ENCODE measurements at places on chromosomes 1 and 21.
A peak's percentile ranks its signal among the peaks of the same experiment; 100 is the strongest.

GRCh38 chr1:182438326-182438725 is 11.6 kb upstream of the RGSL1 start:
- DNase-seq: no peak

DNA sequence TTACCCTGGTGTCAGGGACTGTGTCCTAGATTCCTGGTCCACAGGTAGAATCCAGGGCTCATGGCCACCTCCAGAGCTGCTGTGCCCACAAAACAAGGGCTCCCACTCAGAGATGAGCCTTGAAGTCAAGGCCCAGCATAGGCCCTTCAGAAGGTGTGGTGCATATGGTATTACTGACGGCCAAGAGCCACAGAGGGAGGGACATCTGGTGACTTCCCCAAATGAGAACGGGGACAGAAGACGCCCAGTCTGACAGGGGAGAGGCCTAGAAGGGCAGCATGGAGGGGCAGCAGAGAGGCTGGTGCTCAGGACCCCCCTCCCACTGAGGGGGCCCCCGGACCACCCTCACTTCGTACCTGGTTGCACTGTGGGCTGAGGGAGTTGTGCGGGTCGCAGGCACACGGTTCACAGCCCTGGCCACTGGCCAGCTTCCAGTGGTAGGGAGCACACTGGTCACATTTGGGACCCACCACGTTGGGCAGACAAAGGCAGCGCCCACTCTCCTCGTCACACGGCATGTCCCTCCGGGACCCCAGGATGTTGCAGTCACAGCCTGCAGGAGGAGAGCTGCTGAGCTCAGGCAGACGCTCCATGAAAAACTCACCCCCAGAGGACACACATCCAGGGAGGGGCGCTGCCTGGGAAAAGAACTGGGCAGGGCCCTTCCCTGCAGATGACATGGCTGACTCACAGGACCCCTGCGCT is 25.0 kb downstream of the LAMB3 start:
- DNase-seq: no peak

- no peak for DNase-seq
These were observed 77.7 kb downstream of the RHOU start for GRCh38 chr1:228812961-228813360.

DNA sequence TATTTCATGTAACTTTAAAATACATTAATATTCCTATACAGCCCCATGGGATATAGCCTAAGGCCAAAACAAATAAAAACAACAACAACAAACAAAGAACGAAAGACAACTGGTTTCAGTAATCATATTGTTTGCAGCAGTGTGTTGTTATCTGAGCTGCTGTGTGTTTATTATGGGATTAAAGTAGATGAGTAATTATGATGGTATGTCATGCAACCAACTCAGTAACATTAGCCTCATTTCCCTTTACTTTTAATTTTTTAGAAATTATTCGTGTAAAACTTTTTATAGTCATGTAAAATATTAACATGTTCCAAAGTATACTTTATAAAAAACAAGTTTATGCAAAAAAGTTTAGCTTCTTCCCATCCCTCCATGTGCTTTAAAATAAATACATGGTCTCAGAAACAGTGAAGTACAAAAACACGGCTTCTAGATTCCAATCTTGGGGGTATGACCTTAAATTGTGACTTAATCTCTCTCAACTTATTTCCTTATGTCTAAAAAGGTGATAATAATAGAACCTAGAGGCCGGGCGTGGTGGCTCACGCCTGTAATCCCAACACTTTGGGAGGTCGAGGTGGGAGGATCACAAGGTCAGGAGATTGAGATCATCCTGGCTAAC is 176.1 kb downstream of the SLC45A1 start:
- DNase-seq: peak; percentile 19

DNA sequence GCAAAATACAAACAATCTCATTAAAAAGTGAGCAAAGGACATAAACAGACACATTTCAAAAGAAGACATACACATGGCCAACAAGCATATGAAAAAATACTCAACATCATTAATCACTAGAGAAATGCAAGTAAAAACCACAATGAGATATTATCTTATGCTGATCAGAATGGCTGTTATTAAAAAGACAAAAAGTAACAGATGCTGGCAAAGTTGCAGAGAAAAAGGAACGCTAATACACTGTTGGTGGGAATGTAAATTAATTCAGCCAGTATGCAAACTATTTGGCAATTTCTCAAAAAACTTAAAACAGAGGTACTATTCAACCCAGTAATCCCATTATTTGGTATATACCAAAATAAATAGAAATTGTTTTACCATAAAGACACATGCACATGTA is 32.2 kb upstream of the TNFSF18 start:
- no peak for DNase-seq

GRCh38 chr21:19864476-19864875 is 1133.7 kb upstream of the NCAM2 start:
- DNase-seq: no peak

- peak; percentile 16 for DNase-seq
These were observed 714 bp upstream of the AKIRIN1 start for GRCh38 chr1:38990386-38990737.

DNA sequence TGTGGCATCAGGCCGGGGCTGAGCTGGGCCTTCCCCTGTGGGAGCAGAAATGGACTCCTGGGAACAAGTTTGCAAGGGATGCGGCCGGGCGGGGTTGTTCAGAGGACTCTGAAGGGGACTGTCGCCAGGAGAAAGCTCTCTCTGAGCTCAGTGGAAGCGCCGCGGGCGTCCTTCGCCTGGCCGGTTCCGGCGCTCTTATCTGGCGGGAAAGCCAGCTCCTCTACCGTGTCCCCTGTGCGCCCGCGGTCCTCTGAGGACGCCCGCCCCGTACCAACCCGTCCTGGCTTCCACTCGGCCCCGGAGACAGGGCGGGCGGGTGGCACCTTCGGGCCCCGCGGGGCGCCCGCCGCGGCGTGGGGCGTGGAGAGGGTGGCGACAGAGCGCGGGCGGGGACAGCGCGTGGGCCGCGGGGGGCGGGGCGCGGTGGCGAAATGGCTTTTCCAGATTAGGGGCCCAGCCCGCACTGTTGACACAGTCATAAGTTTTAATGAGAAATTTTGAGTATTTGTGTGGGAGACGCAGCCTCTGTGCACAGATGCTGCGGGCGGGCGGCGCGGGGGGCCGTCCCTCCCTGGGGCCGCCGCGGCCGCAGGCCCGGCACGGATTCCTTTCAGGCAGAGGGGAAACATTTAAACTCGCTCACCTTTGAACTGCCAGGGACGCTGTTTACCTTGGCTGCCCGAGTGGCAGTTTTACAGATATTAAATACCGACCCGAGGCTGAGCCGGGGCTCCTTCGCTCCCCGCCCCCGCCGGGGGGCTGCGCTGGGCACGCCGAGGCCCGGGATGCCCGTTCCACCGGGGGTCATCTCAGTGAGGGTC is 70.2 kb downstream of the FOXD2 start:
- peak; percentile 28 for DNase-seq

GRCh38 chr1:14529475-14529874 is 69.0 kb upstream of the KAZN start:
- DNase-seq: peak; percentile 41

DNA sequence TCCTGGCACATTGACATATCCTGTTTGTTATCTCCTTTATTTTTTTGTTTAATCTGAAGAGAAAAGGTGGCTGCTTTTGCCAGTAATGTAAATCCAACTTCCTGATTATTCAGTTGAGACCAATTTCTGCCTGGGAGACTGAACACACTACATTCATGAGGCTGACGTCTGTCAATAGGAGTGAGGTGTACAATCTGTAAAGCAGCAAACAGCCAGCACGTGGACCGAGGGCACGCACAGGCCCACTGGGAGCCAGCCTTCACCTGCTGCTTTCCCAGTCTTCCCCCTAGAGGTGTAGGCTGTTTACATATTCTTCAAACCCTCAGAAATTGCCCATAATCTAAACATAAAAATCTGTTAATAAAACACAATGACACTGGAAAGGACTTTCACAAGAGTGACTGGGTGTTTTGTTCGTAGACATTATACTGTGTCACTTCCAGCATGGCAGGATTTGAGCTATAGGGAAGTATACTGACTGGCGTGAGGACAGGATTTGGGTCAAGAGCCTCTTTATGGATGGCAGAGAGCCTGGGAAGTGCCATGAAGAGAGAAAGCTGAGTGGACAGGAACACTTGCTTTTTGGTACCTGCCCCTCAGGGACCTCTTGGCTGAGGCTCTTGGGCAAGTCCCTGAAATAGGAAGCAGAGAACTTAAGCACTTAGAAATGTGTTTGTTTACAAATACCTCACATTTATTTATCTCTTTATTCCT is 552.9 kb upstream of the CAMK1G start:
- DNase-seq: no peak

- DNase-seq: no peak
These were observed 15.8 kb downstream of the CD2 start for GRCh38 chr1:116769994-116770393.

- DNase-seq: no peak
These were observed 11.6 kb upstream of the OR2G2 start for GRCh38 chr1:247576514-247576913.

- no peak for DNase-seq
These were observed 235.4 kb upstream of the SNX7 start for GRCh38 chr1:98426092-98426491.

- DNase-seq: peak; percentile 48
These were observed 97.3 kb downstream of the TTLL7 start for GRCh38 chr1:83901547-83902155.

DNA sequence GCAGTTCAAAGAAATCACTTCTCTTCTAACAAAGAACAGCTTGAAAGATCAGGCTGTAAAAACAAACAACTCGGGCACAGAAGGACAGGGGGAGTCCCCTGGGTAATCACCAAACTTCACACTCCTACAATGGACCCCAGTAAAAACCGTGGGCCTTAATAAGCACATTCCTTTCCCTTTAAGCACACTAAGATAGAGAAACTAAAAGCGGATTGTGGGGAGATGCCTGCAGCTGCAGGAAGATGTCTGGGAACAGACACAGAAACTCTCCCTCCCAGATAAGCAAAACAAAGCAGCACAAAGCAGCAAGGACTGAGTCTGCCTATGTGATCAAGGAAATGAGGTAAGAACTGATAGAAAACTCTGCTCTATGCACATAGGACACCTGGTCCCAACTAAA is 37.6 kb upstream of the CTBS start:
- DNase-seq: no peak

- no peak for DNase-seq
These were observed 159.6 kb upstream of the COL6A1 start for GRCh38 chr21:45821998-45822397.

DNA sequence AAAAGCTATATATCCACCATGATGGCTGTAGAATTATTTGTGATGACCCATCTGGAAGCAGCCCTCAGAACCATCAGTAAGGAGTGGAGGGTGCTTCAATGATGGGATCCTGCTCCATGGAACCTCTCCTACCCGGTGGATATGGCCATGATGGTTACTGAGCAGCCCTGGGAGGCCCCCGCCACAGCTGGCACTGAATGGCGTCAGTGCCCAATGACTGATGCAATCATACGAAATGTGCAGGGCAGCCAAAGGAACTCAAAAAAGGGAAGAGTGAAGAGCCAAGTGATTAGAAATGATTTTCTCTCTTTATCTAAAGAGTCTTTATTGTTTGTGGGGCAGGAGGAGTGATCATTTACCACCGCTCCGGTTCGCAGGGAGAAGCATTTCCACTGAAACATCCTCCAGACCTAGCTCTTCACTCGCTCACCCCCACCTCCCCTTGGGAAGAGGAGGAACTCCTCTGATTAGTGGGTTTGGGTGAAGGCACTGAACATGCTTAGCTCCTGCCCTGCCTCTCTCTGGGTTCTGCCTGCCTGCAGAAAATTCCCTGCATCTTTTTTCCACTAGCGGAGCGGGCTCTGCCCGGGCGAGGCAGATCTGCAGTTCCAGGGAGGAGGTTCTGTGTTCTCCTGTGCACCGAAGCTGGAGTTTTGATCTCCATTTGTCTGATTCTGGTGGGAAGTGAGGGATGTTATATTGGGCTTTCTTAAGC is 260.3 kb downstream of the GRIK3 start:
- DNase-seq: no peak

DNA sequence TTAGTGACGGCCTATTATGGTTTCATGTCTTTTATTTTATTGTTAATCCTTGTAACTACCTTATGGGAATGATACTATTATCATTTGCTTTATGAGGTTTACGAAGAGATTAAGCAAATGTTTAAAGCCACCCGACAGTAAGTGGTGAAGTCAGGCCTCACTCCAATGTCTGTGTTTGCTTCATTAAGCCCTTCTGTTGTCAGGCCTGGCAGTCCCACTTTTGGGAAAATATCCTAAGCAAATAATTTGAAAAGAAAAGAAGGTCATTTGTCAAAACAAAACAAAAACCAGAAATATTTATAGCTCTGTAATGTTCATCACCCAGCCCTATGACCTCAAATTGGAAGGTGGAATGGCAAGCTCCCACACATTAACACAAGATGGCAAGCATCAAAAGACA is 40.7 kb upstream of the USP24 start:
- no peak for DNase-seq

GRCh38 chr1:184388319-184388889 is 1.6 kb downstream of the C1orf21 start:
- DNase-seq: peak; percentile 75

GRCh38 chr21:34967509-34968289 is 81.4 kb downstream of the RUNX1 start:
- DNase-seq: no peak

GRCh38 chr1:47178020-47178419 is 11.8 kb downstream of the PDZK1IP1 start:
- no peak for DNase-seq

DNA sequence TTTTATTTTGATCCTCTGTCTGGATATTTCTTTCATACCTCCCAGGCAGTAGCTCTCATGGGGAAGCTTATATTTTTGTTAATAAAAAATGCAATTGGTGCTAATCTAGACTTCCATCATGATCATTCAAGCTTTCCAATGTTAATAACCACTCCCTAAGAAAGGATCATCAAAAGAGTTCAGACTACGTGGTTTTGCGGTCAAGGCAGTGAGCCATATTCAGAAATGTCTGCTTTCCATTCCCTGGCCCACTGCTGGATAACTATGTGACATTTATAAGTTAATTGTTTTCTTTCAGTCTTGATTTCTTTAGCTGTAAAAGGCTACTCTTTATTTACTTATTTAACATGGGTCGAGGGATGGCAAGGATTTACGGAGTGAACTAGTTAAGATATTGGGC is 414.6 kb downstream of the LMO4 start:
- DNase-seq: no peak

DNA sequence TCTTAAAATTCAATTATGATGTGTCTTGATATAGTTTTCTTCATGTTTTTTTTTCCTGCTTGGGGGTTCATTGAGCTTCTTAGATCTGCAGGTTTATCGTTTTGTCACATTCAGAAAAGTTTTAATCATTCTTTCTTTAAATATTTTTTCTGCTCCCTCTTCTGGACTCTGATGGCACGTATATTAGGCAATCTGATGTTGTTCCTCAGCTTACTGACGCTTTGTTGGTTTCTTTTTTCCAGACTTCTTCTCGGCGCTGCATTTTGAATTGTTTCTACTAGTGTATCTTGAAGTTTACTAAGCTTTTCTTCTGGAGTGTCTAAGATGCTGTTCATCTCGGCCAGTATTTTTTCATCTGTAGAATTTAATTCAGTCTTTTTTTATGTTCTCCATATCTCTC is 44.8 kb upstream of the FMOD start:
- peak; percentile 43 for DNase-seq

GRCh38 chr1:248793592-248793991 is 32.1 kb downstream of the SH3BP5L start:
- no peak for DNase-seq

All from AG20443 (cell line).